ENCODE measurements at places on chromosomes 1 and 21.

DNA sequence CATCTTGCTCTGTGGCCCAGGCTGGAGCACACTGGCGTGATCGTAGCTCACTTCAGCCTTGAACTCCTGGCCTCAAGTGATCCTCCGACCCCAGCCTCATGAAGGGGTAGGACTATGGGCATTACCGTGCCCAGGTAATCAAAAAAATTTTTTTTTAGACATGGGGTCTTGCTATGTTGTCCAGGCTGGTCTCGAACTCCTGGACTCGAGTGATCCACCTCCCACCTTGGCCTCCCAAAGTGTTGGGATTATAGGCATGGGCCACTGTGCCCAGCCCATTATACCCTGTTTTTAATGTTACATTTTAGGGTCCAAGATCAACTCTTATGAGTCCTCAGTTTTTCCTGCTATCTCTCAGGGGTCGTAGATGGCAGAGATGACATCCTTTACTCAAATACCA is 6.3 kb downstream of the MRAP start:
- DNase-seq, result no peak

GRCh38 chr1:116988248-116988647 is 13.3 kb upstream of the CD101 start:
- no peak for DNase-seq

- DNase-seq, result no peak
These were observed 11.4 kb upstream of the TENT5C start for GRCh38 chr1:117594261-117594990.

DNA sequence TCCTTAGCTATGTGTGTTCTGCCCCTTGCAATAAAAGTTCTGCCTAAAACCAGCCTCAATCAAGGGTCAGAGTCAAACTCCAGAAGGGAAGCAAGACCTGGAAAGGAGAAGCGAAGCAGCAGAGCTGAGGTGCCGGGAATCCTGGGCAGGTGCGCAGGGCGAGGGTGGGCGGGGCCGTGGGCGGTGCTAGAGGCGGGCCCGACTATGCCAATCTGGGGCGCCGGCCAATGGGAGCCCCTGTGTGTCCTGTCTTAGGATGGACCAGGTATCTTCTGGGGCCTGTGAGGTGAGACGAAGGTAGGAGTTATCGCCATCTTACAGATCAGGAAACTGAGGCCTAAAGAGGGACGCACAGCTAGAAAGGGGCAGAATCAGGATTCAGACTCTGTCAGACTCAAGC is 120.3 kb downstream of the PTPRU start:
- no peak for DNase-seq

DNA sequence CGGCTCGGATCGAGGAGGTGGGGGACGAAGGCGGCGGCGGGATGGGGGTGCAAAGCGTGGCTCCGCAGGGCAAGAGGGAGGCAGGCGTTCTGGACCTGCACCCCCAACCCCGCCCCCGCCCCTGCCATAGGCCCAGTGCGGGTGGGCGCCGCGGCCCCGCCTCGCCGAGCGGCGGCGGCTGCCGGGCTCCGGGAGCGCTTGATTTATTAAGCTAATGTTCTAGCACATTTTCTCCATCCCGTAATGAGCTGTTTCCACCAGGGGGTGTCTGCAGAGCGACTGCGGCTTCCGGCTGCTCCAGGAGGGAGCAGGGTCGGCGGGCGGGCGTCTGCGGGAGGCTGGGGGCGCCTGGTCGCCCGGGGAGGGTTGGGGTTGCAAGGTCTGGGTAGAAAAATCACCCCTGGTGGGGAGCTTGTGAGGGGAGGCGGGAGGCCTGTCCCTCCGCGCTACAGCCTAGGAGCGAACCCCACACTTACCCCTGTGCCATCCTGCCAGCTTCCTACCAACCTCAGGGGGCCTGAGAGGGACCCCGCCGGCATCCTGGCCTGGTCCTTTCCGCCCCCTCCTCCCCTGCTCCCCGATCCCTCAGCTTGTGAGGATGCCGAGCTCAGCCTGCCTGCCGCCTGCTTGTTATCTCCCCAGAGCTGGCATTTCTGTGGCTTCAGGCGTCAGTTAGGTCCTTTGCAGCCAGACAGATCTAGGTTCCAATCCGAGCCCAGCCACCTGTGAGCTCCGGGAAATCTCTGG is 48.5 kb upstream of the ACOT11 start:
- DNase-seq, result no peak

GRCh38 chr1:68959461-68960030 is 462.7 kb upstream of the DEPDC1 start:
- no peak for DNase-seq

- DNase-seq, result no peak
These were observed 30.3 kb downstream of the SLC45A1 start for GRCh38 chr1:8348047-8348776.

GRCh38 chr1:170460001-170460400 is 72.0 kb upstream of the GORAB start:
- DNase-seq, result no peak

DNA sequence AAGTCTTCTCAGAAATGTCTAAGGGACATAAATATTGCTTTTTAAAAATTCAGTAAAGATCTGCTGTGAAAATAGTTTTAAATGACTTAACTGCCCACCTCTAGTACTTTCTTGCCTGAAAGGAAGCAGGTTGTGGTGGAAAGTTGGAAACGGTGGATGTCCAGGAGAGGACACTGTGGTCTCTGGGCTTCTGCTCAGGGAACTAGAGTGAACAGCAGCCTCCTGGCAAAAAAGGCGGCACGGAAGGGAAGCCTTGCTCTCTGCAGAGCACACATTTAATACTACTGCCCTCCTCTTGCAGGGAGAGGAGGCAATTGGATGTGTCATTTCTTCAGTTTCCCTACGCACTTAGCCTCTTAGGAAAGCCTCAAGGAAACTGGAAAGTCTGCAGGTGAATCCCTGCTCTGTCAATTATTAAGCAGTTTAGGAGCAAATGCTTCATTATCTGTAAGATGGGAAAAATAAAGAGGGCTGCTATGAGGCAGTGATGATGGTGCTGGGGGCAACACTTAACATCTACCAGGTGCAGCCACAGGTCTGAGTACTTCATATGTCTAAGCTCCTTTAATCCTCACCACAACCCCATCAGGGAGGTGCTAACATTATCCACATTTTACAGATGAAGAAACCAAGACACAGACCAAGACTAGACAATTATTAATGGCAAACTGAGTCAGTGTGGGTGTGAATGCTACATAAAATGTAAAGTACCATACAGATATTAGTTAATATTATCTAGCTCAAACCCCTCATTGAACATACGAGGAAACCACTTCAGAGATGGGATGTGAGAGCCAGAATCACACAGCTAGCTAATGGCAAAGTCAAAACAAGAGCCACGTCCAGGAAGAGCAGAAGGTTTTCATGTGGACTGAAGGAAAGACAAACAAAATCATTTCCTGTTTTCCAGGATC is 108.9 kb upstream of the ADAR start:
- DNase-seq, result no peak

DNA sequence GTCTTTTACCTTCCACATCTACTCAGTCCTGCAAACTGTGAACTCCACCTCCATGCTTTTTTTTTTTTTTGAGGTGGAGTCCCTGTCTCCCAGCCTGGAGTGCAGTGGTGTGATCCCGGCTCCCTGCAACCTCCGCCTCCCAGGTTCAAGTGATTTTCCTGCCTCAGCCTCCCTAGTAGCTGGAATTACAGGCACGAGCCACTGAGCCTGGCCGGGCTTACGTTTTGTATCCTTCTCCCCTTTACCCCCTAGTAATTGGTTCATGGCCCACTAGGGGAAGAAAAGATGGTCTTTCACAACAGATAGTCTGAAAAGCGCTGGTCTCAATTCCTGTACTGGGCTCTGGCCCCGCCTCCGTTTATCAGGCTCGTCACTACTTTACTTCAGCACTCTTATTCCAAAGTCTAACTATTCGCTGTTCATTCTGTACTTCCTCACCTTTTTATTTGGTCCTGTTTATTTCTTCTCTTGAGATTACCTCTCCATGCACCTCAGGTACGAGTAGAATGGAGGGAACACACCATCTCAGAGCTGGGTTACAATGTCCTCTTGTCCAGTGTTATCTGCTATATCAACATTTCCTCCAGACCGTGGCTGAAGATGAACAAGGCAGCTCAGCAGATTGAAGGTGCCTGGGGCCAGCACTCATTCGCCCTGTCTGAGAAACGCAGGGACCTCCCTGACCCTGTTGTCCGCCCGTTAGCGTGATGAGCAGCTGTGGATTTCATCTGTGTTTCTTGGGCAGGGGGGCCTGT is 16.2 kb downstream of the CNST start:
- DNase-seq, result no peak

- no peak for DNase-seq
These were observed 4.0 kb upstream of the PDE9A start for GRCh38 chr21:42649122-42650032.

- DNase-seq, result no peak
These were observed 6.6 kb upstream of the ADAM30 start for GRCh38 chr1:119902775-119903442.
